SJCRH30 (cell line): ENCODE measurements at places on chromosomes 4 and X. TPM values are rescaled to one million over a fixed set of nuclear protein-coding genes. Genes with fewer than 3 reads are reported as not detected.

Gene TMPRSS11A
- not detected in 2 replicates for total RNA-seq

DNA sequence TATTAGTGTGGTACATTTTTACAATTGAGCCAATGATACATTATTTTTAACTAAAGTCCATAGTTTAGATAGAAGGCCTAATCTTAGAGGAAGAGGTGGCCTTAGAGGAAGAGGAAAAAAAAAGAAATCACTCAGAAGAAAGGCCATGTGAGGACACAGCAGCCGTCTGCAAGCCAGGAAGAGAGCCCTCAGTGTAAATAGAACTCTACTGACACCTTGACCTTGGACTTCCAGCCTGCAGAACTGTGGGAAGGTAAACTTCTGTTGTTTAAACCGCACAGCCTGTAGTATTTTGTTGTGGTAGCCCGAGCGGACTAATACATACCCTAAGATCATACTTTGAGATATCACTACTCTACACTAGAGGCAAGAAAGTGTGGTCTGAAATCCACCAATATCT is 5.1 kb upstream of the KCNIP4 start:
- DNase-seq = no peak

DNA sequence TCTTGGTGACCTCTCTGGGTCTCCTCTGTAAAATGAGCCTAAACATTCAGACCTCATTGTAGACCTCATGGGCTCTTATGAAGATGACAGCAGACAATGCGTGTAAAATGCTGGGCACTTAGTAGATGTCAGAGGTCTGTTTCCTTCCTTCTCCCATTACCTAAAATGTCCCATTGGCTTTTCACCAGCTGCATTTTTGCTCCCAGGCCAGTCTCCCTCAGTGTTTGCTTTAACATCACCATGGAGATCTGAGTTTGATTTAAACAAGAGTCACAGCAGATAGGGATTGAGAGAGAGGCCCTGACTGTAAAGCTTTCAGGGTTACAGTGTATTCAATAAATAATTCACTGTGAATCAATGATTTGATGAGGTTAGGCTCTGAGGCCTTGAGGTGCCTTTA is 24.3 kb downstream of the PSAPL1 start:
- no peak for DNase-seq

DNA sequence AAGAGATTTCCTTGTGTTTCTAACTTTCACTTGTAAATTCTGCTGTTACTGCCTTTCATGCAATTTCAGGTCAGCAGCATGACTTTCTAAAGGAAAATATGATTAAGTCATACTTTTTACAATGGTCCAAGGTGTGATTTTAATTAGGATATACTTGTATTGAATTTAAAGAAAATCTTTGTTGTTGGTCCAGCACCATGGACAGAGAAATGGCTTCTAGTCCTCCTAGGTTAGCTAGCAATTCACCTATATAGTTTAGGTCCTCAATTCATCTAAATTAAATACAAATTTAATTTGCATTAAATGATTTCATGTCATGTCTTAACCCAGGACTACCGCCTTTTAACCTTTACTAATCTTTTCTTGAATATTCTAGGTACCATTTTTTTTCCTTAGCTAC is 304.9 kb upstream of the RPS6KA3 start:
- DNase-seq = peak; percentile 43

DNA sequence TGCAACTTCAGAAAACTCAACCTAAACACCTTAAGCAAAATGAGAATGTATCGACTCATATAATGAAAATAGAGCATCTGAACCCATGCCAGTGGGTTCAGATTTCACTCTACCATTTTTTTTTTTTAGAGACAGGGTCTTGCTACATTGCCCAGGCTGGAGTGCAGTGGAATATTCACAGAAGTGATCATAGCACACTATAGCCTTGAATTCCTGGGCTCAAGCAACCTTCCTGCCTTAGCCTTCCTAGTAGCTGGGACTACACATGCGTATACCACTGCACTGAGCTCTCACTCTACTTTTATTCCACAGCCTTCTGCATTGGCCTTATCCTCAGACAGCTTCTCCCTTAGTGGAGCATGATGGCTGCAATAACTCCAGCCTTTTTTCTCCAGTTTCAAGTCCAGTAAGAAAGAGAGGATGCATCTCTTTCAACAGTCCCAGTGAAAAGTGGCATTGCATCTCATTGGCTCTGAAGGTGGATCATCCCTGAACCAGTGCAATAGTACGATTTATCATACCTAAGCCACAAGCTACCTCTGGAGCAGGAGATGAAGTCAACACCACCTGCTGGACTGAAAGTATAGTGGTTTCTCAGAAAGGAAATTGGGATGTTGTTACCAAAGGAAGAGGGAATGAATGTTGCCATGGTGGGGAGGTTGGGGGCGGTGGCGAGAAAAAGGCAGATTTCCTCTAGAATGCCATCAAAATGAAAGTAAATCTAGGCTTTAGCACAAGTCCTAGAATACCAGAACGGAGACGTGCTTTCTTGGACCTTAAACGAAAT is 2.0 kb upstream of the SOD3 start:
- DNase-seq = no peak

GRCh38 chr4:53315300-53315699 is 50.6 kb downstream of the SCFD2 start:
- no peak for DNase-seq

Gene PPARGC1A
- total RNA-seq = 0.12 and 0.15 TPM in 2 replicates

Gene NPY5R
- not detected in 2 replicates for total RNA-seq

GRCh38 chr4:108651014-108651791 is 804 bp downstream of the OSTC start:
- peak; percentile 36 for DNase-seq

DNA sequence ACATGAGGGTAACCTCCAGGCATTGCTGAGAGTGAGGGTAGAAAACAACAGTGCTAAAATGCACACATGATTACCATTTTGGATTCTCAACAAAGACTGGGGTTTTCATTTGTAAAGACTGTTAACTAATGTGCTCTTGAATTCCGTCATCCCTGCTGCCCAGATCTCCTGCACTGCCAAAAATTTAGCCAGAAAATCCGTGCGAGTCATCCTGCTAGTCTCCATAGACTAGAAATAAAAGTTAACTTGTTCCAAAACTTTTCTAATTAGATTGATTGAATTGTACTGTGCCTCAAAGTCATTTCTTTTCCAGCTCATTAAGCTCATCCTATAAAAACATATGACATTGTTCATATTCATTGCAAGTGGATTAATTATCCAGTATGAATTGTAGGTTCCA is 99.8 kb downstream of the ARSF start:
- DNase-seq = no peak

DNA sequence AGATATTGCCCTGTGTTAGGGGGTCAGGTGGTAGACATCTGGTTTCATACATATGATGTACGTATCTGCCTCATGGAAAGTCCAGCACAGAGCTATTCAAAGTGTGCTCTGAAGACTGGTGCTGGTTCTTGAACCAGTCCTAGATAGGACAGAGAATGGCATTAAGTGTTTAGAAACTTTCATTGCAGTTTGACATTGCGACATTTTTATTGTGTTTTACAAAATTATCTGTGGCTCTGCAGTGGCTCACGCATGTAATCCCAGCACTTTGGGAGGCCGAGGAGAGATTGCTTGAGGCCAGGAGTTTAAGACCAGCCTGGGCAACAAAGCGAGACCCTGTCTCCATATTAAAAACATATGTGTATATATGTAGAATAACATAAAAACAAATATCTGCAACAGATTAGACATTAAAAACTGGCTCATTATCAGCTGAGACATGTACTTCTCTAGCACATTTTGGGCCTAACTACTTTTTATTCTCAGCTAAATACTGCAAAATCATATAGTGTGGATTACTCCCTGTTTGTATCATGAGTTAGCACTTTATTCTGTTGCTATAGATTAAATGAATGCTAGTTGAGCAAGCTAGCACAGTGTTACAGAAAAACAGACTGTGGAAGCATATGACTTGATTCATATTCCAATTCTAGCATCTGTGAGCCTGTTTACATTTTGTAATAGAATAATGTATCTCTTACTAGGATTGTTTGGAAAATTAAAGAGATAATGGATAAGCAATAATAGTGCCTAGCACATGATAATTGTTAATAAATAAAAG is 57.1 kb downstream of the USP9X start:
- DNase-seq = no peak
